Stimulated activated CD4-positive, alpha-beta T cell treated with anti-CD3 and anti-CD28 coated beads, TNF-alpha, amount 100 ng/mL, for 1 hour (primary cell): ENCODE measurements at places on chromosomes 13 and 19.

- DNase-seq = no peak
Measured at GRCh38 chr19:1847684-1848398, 442 bp downstream of the REXO1 start.

GRCh38 chr13:98563071-98563470 lies 13.8 kb downstream of the STK24 start:
- DNase-seq = no peak

DNA sequence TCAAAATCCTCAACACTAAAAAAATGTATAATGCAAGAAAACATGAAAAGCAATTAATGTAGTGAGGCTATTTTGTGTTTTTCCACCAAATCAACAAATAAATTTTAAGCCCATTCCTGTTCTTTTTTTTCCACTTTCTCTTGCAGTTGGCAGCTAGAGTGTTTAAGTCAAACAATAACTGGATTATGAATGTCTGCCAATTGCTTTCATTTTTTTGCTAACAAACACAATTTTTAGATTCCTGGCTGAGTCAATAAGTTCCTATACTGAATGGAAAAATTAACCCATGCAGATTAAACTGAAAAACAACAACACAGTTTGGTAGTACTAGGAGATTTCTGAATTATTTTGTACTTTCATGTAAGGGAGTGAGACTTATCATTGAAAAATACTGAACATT lies 232.4 kb downstream of the SLITRK5 start:
- DNase-seq = no peak

DNA sequence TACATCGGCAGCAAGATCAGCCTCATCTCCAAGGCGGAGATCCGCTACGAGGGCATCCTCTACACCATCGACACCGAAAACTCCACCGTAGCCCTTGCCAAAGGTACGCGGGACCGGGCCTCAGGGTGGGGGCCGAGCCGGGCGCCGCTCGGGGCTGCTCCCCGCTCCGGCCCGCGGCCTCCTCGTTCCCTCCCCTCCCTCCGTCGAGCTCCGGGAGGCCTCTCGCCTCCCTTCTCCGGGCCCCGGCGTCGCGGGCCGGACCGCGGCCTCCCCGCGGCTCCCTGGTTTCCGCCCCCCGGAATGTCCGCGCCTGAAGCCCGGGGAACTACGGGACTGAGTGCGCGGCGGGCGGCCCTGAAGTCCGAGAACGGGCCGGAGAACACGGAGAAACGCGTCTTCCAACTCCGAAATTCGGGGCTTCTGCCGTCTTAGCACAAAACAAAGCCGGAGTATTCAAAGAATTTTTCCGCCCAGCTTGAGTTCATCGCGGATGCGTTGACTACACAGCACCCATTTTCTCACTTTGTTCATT lies 423 bp downstream of the LSM14A start:
- DNase-seq = no peak
